ENCODE measurements at places on chromosomes 3 and 15.

DNA sequence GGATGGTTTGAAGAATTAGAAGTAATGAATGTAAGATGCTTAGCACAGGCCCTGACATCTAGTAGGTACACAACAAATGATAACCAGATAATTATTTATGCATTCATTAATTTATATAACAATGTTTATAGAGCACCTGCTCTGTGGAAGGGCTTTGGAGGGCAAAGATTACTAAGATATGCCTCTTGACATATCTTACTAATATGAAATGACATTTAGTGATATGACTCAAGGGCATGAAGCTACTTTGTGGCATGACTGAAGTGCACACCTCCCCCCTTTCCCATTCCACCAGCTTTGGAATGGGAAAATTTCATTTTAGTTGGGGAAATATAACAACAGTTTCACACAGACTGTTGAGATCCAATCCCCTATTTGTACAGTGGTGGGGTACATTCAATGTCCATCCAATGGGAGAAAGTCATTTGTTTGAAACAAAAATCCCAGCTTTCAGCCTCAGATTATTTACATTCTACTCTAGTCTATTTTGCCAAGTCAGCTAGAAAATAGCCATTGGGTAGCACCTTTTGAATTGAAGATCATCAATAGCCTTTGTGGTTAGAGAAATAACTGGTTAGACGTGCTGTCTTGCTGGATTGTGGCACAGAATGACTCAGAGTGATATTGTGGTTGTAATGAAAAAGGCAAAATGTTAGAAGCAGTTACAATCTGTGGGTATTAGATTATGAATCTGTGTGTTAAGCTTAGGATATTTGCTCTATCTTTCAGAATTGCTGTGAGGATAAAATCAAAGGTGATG, 72.9 kb downstream of the MOBP start:
- DNase-seq = no peak

DNA sequence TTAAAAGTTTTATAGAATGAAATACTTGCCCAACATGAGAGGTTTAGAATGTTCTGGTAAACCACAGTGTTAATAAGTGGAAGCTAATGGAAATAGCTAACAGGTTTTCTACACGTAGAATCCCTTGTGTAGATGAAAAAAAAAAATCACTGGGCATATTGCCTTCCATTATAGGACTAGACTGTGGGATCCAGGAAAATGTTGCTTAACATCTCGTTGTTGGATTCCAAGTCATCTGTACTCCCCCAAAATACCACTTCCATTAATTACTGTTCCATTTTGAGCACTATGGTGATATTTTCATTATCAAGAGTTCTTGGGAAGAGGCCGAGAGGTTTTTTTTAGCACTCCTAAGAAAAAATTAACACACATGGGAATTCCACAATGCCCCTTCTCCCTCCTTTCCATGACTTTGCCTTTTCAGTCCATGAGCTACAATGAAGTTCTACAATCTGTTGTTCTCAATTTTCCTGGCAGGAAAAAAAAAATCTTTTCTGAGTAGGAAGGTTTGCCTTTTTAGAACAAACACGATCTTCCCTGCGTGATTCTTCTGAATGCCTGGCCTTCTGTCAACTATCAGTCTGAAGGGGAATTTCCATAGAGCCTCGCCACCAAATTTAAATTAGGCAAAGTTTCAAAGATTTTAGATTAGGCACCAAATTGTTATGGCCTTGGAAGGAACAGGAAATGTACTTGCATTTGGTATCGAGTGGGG, 74.4 kb upstream of the CTDSPL start:
- DNase-seq = no peak

DNA sequence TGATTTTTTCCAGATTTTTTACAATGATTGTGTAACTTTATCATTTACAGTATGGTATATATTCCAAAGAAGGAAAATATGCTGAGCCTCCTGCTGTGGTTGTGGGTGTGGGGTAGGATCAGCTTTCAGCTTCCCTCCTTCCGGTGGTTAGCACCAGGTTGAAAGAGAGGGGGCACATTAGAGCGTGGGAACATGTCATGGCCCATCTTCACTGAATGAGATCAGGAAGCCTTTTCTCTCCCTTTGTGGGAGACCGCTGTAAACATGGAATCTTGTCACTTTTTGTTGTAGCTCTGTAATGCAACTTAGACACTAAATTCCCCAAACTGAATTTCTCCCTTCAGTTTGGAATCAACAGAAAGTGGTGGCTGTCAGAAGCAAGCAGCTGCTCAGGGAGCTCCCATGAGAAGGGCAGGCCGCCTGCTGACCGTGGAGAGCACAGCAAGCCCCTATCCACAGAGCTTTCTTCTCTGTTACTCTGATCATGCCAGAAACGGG, 86.7 kb upstream of the LIMD1 start:
- no peak for DNase-seq

- DNase-seq = no peak
Measured at GRCh38 chr15:73794443-73795133, 41.4 kb upstream of the INSYN1 start.

GRCh38 chr3:51216291-51216690, 168.8 kb upstream of the MANF start:
- DNase-seq = no peak

DNA sequence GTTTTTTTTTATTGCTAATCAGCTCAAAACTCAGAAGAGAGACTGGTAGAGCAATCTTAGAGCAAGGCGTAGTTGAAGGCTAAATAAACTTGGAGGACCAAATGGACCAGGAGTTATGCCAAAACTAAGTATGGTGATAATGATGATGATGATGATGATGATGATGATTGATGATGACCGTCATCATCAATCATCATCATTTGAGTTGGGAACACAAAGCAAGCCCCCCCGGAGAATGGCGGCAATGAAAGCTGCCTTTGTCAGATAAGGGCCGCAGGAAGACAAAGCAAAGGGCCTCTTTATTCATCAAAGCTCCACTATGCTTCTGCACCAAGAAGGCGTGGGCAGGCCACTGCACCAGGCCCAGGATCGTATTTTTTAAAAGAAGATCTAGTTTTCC, 82.1 kb upstream of the RAD18 start:
- no peak for DNase-seq

DNA sequence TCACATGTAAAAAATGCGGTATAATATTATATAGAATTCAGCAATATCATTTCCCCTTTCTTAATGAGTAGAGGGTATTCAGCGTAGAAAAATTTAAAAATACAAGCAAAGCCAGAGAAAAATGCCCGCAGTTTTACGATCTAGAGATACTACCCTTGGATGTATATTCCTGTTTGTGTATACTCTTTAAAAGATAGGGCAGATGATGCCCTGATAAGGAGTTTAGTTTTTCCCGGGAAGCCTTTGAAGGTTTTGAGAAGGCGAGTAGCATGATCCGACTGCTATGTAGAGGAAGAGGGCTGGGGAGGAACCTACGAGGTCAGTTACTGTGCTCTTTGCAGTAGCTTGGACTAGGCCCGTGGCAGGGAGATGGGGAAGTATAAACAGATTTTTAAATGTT, 1.2 kb downstream of the YEATS2 start:
- no peak for DNase-seq

GRCh38 chr3:72487078-72487765, 361.0 kb downstream of the SHQ1 start:
- no peak for DNase-seq

DNA sequence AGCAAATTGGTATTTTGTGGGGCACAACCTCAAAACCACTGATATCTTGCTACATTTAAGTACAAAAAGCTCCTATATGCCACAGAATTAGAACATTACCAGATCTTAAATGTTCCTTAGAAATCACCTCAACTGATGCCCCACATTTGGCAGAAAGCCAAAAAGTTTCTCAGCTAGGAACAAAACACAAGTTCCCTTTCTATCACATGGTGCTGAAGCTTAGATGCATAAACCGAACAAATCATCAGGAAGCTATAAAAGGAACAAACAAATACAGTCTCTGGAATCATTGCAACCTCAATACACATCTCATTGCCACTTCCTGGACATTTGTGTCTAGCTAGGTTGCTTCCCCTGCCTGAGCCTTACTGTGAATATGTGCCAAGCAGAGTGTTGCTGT, 492.6 kb downstream of the LPP start:
- no peak for DNase-seq

- DNase-seq = no peak
Measured at GRCh38 chr3:127307916-127308315, 20.1 kb upstream of the PRR20G start.

GRCh38 chr15:63971427-63971805, 74.9 kb downstream of the DAPK2 start:
- DNase-seq = no peak

- no peak for DNase-seq
Measured at GRCh38 chr15:68633231-68634121, 54.7 kb downstream of the CORO2B start.

Measured in NCI-H1417 treated with DMSO at 0.1 percent for 48 hours (cell line).